MCF 10A (cell line): ENCODE measurements at places on chromosomes 13 and 19. TPM values are rescaled to one million over a fixed set of nuclear protein-coding genes. Genes with fewer than 3 reads are reported as not detected.

Gene KLK2
- total RNA-seq = not detected in 2 replicates

GRCh38 chr13:78714717-78715116 lies 55.8 kb upstream of the OBI1 start:
- DNase-seq = no peak
- H3K4me3 ChIP-seq = no peak overlapping the region
- H3K27me3 ChIP-seq = no peaks in the 10 kb centered on the region
- H3K27ac ChIP-seq = no peak overlapping the region
- no peaks in the 10 kb centered on the region for H3K36me3 ChIP-seq
- no peaks in the 10 kb centered on the region for H3K4me1 ChIP-seq

- peak; percentile 60 for DNase-seq
- peaks cover 6% of the 10 kb centered on the region for H3K36me3 ChIP-seq
- peaks cover 10% of the 10 kb centered on the region for H3K4me1 ChIP-seq
- H3K4me3 ChIP-seq = no peak overlapping the region
- peaks cover 24% of the 10 kb centered on the region for H3K27me3 ChIP-seq
Observed at GRCh38 chr19:42563352-42564210, 31.1 kb downstream of the CEACAM8 start.

GRCh38 chr19:51546650-51547396 lies 15.4 kb upstream of the SIGLEC6 start:
- no peak overlapping the region for H3K4me3 ChIP-seq
- DNase-seq = no peak
- no peaks in the 10 kb centered on the region for H3K4me1 ChIP-seq
- no peaks in the 10 kb centered on the region for H3K36me3 ChIP-seq

- peaks cover 6% of the 10 kb centered on the region for H3K4me1 ChIP-seq
- H3K36me3 ChIP-seq = peaks cover 32% of the 10 kb centered on the region
- peak overlapping the region; percentile 41 for H3K4me3 ChIP-seq
- H3K27me3 ChIP-seq = no peaks in the 10 kb centered on the region
Observed at GRCh38 chr19:10120538-10121189, 965 bp upstream of the EIF3G start.

Gene CEACAM7
- not detected in 2 replicates for total RNA-seq

Gene SNRPA
- 108 and 160 TPM in 2 replicates for total RNA-seq

Gene KPTN
- 9.7 and 17.6 TPM in 2 replicates for total RNA-seq

DNA sequence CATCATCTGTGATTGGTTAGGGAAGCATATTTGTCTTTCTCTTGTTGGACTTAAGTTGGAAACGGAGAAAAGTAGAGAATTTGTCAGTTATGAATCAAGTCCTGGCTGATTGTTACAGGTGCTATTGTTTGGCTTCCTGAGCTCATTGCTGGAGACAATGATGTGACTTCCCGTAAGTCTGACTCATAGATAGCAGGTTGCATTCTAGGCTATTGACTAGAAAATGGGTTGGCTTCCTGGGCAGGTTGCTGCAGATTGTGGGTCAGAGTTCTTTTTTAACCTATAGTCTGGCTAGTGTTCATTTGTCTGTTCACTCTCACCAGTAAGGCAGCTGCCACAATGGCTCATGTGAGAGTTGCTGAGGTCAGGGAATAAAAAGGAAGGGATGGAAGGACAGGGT lies 101.5 kb downstream of the CCNA1 start:
- H3K27ac ChIP-seq = no peak overlapping the region
- H3K4me1 ChIP-seq = peaks cover 23% of the 10 kb centered on the region
- H3K36me3 ChIP-seq = no peaks in the 10 kb centered on the region

Gene ERICH6B
- not detected in 2 replicates for total RNA-seq

Gene AZU1
- not detected in 2 replicates for total RNA-seq

Gene LILRA2
- total RNA-seq = not detected in 2 replicates

- H3K27ac ChIP-seq = no peak overlapping the region
- H3K36me3 ChIP-seq = peaks cover 47% of the 10 kb centered on the region
- H3K4me1 ChIP-seq = peaks cover 6% of the 10 kb centered on the region
- no peak for DNase-seq
- no peak overlapping the region for H3K4me3 ChIP-seq
- H3K27me3 ChIP-seq = no peaks in the 10 kb centered on the region
Observed at GRCh38 chr19:3153286-3154230, 17.7 kb downstream of the GNA15 start.

Gene ELSPBP1
- total RNA-seq = not detected in 2 replicates

DNA sequence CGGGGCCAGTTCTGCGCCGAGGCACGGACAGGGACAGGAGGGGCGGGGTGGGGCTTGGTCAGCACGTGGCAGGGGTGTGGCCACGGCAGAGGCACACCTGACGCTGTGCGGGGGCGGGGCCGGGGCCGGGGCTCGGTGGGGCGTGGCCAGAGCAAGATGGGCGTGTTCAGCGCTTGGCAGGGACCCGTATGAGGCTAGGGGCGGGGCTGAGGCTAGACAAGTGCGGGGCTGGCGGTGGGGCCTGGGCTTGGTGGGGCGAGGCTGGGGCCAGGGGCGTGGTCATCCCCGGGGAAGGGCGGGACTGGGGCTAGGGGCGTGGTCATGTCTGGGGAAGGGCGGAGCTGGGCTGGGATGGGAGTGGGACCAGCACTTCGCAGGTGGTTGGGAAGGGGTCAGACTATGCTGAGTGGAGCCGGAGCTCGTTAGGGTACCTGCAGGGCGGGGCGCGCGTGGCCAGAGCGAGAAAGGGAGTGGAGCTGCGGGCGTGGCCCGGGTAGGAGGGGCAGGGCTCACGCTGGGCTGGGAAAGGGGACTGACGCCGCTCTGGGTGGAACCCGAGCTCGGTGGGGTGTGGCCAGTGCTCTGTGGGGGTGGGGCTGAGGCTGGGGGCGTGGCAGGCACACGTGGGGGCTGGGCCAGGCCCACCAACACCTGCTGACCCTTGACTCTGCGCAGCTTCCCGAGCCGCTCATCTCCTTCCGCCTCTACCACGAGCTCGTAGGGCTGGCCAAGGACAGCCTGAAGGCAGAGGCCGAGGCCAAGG lies 12.8 kb downstream of the POLR2E start:
- peaks cover 6% of the 10 kb centered on the region for H3K4me1 ChIP-seq
- no peaks in the 10 kb centered on the region for H3K27me3 ChIP-seq
- DNase-seq = peak; percentile 91
- peak overlapping the region; percentile 58 for H3K4me3 ChIP-seq
- H3K27ac ChIP-seq = no peak overlapping the region

- H3K4me1 ChIP-seq = peaks cover 17% of the 10 kb centered on the region
- DNase-seq = no peak
- no peak overlapping the region for H3K4me3 ChIP-seq
- no peaks in the 10 kb centered on the region for H3K27me3 ChIP-seq
Observed at GRCh38 chr13:29576581-29576980, 18.9 kb downstream of the SLC7A1 start.

GRCh38 chr19:5424192-5424973 lies 30.8 kb upstream of the ZNRF4 start:
- no peaks in the 10 kb centered on the region for H3K36me3 ChIP-seq
- peaks cover 73% of the 10 kb centered on the region for H3K27me3 ChIP-seq
- no peak overlapping the region for H3K27ac ChIP-seq
- H3K4me1 ChIP-seq = no peaks in the 10 kb centered on the region

Gene ZNF8
- total RNA-seq = 4.9 and 5.1 TPM in 2 replicates

Gene FBXO17
- 5.2 and 5.8 TPM in 2 replicates for total RNA-seq

DNA sequence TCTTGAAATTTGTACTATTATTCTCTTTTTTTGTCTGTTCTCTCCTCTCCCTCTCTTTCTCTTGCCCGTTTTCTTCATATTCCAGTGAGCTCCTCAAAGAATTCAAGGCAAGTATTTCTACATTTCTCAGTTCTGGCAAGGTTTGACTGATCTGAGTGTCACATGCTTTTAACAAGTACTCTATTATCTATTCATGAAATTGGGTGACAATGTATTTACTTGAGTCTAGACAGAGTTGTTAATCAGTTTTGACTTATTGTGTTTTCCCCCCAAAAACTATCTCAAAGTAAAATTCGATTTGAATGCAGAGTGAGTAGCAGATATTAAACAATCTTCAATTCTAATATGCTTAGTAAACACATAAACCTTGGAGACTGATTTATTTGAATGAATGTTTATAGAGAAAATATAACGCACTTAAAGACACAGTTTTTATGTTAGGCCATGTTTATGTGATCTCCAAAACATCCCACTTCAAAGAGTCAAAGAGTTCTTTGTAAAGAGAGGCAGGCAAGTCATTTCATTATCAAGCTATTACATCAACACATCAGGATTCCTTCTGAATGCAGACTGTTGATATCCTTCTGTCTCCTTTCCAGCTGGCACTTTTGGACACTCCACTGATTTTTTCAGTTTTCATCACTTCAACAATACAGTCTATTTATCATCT lies 166.6 kb downstream of the SLITRK6 start:
- no peak overlapping the region for H3K4me3 ChIP-seq
- H3K36me3 ChIP-seq = no peaks in the 10 kb centered on the region
- no peak for DNase-seq
- no peaks in the 10 kb centered on the region for H3K27me3 ChIP-seq
- no peaks in the 10 kb centered on the region for H3K4me1 ChIP-seq

DNA sequence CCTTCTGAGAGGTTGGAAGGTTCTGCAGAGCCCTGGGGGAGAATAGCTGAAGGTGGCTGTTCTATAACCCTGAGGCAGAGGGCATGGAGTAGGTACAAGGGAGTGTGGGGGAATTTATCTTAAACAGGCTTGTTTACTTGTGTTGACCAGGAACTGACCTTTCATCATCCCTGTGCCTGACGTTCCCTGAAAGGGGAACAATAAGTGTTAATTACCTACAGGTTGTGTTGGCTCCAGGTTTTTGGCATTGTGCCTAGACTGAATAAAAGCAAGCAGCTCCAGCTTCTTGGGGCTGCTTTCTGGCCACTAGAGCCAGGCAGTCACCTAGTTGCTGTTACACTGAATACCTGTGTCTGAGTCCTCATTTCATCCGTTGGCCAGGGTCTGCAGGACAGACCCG lies 60.0 kb downstream of the ZNF627 start:
- no peak overlapping the region for H3K27ac ChIP-seq
- peak; percentile 4 for DNase-seq
- no peak overlapping the region for H3K4me3 ChIP-seq
- H3K4me1 ChIP-seq = no peaks in the 10 kb centered on the region

- H3K4me3 ChIP-seq = no peak overlapping the region
- H3K36me3 ChIP-seq = no peaks in the 10 kb centered on the region
- H3K27ac ChIP-seq = no peak overlapping the region
- DNase-seq = no peak
- H3K27me3 ChIP-seq = peaks cover 41% of the 10 kb centered on the region
- H3K4me1 ChIP-seq = no peaks in the 10 kb centered on the region
Observed at GRCh38 chr13:51218626-51219025, 3.6 kb upstream of the FAM124A start.

- H3K27ac ChIP-seq = peak overlapping the region; percentile 91
- peak; percentile 93 for DNase-seq
- H3K27me3 ChIP-seq = no peaks in the 10 kb centered on the region
- H3K4me3 ChIP-seq = peak overlapping the region; percentile 21
Observed at GRCh38 chr13:28753208-28753892, 34.6 kb upstream of the SLC46A3 start.

DNA sequence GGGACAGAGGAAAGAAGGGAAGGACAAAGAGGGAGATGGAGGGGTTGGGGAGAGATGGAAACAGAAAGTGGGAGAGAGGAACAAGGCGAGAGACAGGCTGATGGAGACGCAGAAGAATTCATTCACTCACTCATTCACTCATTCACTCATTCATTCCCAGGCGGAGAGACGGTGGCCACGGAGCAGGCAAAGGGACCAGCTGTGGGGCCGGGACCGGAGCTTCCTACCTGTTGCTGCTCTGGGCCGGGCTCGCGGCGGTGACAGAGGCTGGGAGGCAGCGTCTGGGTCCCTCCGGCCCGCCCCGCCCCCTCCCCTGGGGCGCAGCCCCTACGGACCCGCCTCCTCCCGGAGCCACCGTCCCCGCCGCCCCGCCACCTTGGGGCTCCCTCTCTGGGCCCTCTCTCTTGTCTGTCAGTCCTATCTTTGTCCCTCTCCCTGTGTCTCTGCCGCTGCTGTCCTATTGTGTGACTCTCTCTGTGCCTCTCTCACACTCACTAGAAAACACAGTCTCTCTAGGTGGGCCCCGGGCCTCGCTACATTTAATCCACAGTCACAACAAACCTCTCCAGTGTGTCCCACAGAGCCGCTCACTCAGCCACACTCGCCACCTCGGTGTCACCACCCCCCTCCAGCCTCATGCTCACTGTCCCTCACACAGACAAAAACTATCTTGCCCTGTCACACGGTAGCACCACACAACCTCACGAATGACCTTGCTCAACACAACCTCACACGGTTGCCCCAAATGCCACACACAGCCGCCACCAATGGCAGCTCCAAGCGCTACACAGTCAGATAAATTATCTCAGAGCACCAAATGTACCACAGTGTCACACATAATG lies at the start of gene GNG8:
TSS of gene GNG8 (minus strand) at position 283 of the 842 bp plus-strand sequence. CDS start 1,520 bp downstream, outside the sequence.
- H3K4me1 ChIP-seq = peaks cover 14% of the 10 kb centered on the region
- H3K36me3 ChIP-seq = no peaks in the 10 kb centered on the region
- H3K27ac ChIP-seq = no peak within 1 kb of the TSS
- H3K4me3 ChIP-seq = no peak within 1 kb of the TSS
